ENCODE measurements at places on chromosomes 3 and 15. TPM values are rescaled to one million over a fixed set of nuclear protein-coding genes. Genes with fewer than 3 reads are reported as not detected.
A peak's percentile ranks its signal among the peaks of the same experiment; 100 is the strongest.

Gene RETNLB
- not detected for total RNA-seq

Gene IL5RA
- not detected for total RNA-seq

Gene LRRC34
- 1.5 TPM for total RNA-seq

DNA sequence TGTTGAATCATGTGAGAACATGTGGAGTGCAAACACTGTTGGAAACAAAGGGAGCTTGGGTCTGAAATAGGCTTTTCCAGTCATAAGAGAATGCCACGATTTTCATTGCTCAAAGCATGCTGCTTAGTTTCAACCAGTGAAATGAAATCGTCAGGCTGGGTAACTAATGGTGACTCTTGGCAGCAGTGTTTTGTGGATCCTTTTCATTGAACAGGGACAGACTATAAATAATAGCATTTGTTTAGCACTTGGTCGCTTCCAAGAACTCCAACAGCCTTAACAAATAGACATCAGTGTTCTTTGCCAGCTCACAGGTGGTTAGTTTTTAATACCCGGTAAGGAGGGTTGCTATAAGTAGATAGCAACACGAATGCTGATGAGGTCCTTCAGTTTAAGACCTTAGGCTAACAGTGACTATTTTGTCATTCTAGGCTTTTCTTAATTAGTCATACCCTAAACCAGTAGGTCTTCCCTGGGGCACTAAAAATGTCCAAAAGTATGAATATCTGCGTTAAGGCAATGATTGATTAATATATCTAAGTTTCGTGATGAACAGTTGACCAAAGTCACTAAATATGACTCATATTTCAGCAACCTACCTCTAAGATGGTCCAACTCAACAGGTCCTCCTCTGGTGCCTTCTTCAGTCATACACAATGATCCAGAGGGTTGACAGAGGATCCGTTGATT is 15.8 kb downstream of the TP63 start:
- H3K36me3 ChIP-seq = peaks cover 3% of the 10 kb centered on the region
- no peaks in the 10 kb centered on the region for H3K4me1 ChIP-seq
- DNase-seq = no peak

DNA sequence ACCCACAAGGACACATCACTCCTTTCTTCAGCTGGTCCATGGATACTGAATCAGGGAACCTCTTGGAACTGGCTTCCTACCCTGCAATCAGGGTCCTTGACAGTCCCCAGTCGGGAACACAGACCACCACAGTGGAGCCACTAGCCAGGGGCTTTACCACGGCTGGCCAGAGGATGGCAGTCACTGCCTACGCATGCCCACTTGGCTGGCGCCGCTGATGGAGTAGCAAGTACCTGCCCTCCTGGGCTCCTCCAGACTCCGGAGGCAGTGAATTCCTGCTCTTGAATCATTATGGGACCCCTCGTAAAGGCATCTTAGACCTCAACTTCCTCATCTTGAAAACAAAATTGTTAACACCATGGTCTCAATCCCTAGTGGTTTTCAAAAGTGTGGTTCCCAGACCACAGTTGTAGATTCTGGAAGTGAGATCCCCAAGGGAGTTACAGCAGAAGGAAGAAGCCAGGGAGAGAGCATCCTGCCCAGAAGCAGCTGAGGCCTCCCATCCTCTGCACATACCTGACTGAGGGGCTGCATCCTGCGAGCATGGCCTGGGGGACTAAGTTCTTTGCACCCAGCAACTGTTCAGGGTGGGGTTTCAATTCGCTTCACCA is 9.1 kb upstream of the SKIC8 start:
- no peaks in the 10 kb centered on the region for H3K36me3 ChIP-seq
- no peaks in the 10 kb centered on the region for H3K27me3 ChIP-seq
- DNase-seq = peak; percentile 92
- H3K4me1 ChIP-seq = peaks cover 19% of the 10 kb centered on the region

GRCh38 chr3:178236555-178237277 is 299.5 kb upstream of the KCNMB2 start:
- no peaks in the 10 kb centered on the region for H3K27me3 ChIP-seq
- H3K4me3 ChIP-seq = no peak overlapping the region
- no peaks in the 10 kb centered on the region for H3K36me3 ChIP-seq
- DNase-seq = no peak
- peak overlapping the region; percentile 42 for H3K27ac ChIP-seq
- H3K4me1 ChIP-seq = peaks cover 14% of the 10 kb centered on the region

- H3K4me3 ChIP-seq = no peak overlapping the region
- no peaks in the 10 kb centered on the region for H3K27me3 ChIP-seq
- no peaks in the 10 kb centered on the region for H3K4me1 ChIP-seq
Observed at GRCh38 chr3:110504901-110505300, 566.7 kb upstream of the NECTIN3 start.

DNA sequence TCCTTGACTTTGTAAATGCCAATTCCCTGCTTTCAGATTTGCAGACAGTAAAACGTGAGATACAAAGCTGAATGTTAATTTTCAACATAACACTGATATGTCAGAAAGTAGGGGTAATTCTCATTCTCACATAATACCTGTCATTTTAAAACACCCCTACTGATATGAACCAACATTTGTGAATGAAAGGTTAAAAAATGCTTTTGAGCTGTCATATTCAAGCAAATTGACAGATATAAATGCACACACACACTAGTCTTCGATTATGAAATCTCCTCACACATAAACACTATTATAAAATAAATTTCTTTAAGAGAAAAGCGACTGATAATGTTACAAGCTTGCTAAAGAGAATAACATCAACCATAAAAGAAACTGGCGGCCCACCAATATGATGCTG is 128.8 kb downstream of the PEAK1 start:
- H3K36me3 ChIP-seq = peaks cover 3% of the 10 kb centered on the region
- H3K27me3 ChIP-seq = no peaks in the 10 kb centered on the region
- no peak for DNase-seq
- H3K27ac ChIP-seq = no peak overlapping the region
- H3K4me3 ChIP-seq = no peak overlapping the region

DNA sequence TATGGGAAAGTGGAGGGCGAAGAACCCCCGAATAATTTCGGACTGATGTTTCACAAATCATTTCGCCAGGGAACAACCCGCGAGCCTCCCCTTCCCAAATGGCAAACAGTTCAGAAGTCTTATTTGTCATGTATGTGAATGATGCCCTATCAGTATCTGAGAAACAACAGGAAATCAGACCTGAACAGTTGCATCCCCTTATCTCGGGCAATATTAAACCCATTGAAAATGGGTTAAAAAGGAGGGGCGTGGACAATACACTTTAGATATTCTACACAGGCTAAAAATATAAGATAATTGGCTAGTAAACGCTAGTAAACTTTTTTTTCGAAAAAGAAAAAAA is 1003.3 kb upstream of the NR2F2 start:
- H3K27me3 ChIP-seq = no peaks in the 10 kb centered on the region
- H3K27ac ChIP-seq = peak overlapping the region; percentile 85
- H3K36me3 ChIP-seq = no peaks in the 10 kb centered on the region
- peak overlapping the region; percentile 74 for H3K4me3 ChIP-seq

DNA sequence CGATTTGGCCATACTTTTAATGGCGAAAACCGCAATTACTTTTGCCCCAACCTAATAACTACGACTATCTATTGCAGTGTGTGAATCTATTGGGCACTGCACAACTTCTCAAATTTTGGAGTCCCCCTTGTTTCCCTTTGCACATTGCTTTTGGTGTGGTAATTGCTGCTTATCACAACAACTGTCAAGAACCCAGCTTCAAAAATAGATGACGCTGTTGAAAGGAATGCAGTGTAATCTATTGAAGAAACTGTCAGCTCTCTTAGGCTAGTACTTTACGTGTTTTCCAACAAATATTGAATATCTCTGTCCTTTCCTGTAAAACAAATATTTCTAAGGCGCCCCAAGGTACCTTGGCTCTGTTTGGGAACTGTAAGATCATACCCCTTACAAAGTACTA is 222.8 kb upstream of the UBE2E2 start:
- H3K27me3 ChIP-seq = no peaks in the 10 kb centered on the region
- H3K36me3 ChIP-seq = no peaks in the 10 kb centered on the region
- no peak overlapping the region for H3K4me3 ChIP-seq
- no peak overlapping the region for H3K27ac ChIP-seq
- no peak for DNase-seq
- peaks cover 23% of the 10 kb centered on the region for H3K4me1 ChIP-seq

DNA sequence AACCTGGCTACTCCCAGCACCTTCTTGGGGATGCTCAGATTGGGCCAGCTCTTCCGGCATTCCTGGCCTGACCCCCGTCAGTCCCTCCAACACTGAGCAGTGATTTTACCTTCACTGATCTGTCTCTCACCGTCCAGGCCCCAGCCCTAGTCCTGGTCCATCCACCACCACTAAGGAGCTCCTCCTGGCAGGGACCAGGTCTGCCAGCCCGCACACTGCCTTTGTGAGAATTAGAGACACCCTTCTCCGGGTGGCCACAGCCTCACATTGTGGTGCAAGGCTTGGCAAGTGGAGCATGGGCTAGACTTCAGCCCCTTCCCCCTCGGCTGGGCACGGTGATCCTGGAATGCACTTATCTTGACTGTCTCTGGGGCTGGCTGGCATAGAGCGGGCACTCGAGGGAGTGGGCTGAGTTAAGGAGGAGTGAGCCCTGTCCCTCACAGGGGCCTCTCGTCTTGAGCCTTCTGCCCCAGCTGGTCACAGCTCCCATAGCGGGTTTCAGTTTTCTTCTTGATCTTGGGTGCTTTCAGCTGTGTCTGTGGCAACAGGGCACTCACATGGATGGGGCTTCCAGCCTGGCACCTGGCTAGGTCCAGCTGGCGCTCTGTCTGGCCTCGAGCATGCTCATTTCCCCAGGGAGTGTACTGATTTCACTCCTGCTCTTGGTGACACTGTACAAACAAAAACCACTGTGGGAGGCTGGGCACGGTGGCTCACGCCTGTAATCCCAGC is 53.9 kb downstream of the LINGO1 start:
- no peak overlapping the region for H3K27ac ChIP-seq
- H3K36me3 ChIP-seq = no peaks in the 10 kb centered on the region
- H3K27me3 ChIP-seq = peaks cover 3% of the 10 kb centered on the region
- no peak for DNase-seq
- H3K4me3 ChIP-seq = no peak overlapping the region
